Large intestine (tissue), 12 donors: ENCODE measurements at places on chromosomes 4 and X. TPM values are rescaled to one million over a fixed set of nuclear protein-coding genes. Genes with fewer than 3 reads are reported as not detected.

DNA sequence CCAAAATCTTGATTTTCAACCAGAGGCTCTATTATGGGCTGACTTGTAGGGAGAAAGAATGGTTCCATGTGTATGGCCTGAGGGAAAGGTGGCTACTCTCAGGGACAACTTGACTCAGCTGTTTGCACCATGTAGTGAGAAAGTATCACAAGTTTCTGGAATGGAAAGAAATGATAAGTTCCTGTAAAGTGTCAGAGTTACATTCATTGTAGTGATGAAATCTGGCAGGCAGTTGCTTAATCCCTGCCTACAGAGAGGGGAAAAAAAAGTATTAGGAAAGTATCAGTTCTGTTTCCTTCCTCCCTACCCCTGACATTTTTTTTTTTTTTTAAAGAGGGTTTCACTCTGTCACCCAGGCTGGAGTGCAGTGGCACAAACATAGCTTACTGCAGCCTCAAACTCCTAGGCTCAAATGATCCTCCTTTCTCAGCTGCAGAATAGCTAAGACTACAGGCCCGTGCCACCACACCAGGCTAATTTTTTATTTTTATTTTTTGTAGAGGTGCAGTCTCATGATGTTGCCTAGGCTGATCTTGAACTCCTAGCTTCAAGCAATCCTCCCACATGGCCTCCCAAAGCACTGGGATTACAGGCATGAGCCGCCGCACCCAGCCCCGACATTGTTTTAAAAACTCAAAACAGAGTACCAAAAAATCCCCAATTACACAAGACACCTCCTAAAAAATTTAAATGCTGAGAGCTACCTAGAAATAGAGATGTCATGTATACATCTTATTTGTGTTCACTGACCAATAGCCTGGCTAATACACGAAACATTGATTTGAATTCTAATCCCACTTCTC lies 4.8 kb upstream of the FBXL5 start:
- no peak for DNase-seq

DNA sequence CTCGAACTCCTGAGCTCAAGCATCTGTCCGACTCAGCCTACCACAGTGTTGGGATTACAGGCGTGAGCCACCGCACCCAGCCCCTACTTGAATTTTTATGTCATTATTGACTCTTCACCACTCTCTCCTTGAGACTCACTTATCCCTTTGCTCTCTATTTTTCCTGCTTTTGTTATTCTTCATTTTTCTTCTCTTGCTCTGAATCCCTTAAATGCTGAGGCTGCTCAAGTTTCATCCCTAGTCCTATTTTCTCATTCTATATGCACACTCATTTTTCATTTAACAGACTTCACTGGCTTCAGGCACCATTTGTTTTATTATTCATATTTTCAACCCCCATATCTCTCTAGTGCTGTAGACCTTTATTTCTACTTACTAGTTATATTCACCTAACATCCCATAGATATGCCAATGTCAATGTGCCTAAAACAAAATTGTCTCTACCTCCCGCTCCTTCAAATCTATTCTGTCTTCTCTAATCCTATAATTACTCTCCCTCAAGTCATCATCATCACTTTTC lies 85.7 kb downstream of the APOOL start:
- no peak for DNase-seq

DNA sequence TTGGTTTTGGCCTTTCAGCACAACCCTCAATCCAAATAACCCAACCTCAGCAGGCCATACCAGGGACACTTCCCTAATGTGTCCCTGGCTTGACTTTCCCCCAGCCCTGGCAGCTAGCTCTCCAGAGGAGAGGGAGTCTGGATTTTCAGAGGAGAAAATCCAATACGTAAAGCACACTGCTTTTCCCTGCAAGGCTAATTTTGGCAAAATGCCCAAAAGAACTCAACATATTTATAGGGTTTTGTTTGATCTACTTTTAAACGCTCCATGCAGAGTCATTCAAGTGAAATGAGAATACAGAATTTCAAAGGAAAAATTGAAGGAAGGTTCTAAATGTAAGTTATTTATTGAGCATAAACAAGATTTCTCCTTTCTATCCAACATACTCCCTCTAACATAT lies 167.2 kb downstream of the SH3KBP1 start:
- no peak for DNase-seq

- DNase-seq = no peak
Measured at GRCh38 chrX:37776283-37776986, 3.4 kb upstream of the CYBB start.

- DNase-seq = no peak
Measured at GRCh38 chr4:70359115-70359661, 1.4 kb upstream of the SMR3A start.

- DNase-seq = no peak
Measured at GRCh38 chr4:59612235-59612634, 1587.9 kb upstream of the ADGRL3 start.

- DNase-seq = no peak
Measured at GRCh38 chrX:148385471-148385870, 114.9 kb upstream of the AFF2 start.

DNA sequence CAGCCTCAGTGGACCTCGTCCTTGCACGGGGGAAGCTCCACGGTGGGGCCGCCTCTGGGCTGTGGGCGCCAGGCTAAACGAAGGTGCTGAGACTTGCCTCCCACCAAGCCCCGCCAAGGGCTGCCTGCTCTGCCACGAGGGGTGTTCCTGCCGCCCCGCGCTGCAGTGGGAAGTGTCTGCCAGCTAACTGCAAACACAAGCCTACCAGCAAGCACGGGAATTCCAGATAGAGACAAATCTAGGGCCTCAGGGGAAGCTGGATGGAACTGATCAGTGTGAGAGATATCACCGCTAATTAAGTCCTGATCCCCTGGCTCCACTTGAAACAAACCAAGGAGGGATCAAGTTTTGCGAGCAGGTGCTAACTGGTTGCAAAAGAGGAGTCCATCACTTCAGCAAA lies 181.6 kb upstream of the LEF1 start:
- no peak for DNase-seq

GRCh38 chr4:126969360-126970235 lies 663.2 kb upstream of the INTU start:
- peak; percentile 39 for DNase-seq

- DNase-seq = peak; percentile 12
Measured at GRCh38 chrX:134373736-134374135, 86.2 kb upstream of the HPRT1 start.

- no peak for DNase-seq
Measured at GRCh38 chr4:41064953-41065352, 149.4 kb downstream of the APBB2 start.

GRCh38 chrX:2928583-2929434 lies at the start of gene ARSD:
TSS of gene ARSD (minus strand) at chrX:2929339. CDS start at chrX:2929275, 64 bp downstream.
- peak; percentile 92 for DNase-seq

GRCh38 chrX:150446151-150446550 lies 83.0 kb downstream of the MAMLD1 start:
- DNase-seq = no peak

DNA sequence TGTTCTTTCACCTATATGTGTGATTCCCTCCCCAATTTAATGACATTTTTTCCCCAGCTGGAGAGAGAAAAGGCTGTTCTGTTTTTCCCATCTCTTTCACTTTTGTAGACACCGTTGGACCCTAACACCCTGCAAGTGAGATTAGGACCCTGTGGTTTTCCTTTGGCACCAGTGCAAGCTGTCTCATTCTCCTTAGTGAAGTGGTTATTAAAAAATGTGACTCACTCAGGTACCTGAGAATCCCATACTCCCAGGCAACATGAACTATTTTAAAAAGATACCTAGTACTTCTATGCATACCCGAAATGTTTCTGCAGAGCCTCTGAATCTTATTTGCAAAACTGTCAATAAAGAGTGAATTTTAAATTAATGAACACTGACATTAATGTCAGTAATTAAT lies 175.7 kb upstream of the TBC1D9 start:
- no peak for DNase-seq

GRCh38 chr4:184817494-184818215 lies 8.1 kb downstream of the ACSL1 start:
- DNase-seq = no peak

- no peak for DNase-seq
Measured at GRCh38 chr4:6361076-6361784, 91.6 kb downstream of the WFS1 start.

GRCh38 chr4:1539859-1540600 lies 133.8 kb upstream of the NKX1-1 start:
- no peak for DNase-seq

- no peak for DNase-seq
Measured at GRCh38 chr4:151887816-151888180, 127.0 kb upstream of the GATB start.

GRCh38 chrX:128518508-128518907 lies 466.3 kb upstream of the ACTRT1 start:
- no peak for DNase-seq

DNA sequence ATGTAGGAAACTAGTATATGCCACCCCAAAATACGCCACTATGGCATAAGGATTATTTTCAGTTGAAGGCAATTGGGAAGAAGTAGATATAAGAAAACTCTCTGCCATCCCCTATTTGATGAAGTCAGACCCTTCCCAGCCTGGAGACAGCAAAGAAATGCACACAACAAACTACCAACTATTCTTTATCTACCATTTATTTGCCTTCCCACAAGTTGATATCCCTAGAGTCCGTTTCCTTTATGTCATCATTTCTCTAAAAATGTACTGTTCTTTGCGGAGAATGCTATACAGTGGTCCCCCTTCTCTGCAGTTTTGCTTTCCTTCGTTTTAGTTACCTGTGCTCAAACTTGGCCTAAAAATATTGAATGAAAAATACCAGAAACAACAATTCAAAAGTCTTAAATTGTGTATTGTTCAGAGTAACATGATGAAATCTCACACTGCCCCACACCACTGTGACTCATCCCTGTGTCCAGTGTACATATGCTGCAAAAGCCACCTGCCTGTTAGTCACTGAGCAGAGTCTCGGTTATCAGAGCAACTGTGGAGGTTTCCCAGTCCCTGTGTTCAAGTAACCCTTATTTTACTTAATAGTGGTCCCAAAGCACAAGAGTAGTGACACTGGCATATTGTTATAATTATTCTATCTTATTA lies 152.3 kb downstream of the WDFY3 start:
- no peak for DNase-seq

DNA sequence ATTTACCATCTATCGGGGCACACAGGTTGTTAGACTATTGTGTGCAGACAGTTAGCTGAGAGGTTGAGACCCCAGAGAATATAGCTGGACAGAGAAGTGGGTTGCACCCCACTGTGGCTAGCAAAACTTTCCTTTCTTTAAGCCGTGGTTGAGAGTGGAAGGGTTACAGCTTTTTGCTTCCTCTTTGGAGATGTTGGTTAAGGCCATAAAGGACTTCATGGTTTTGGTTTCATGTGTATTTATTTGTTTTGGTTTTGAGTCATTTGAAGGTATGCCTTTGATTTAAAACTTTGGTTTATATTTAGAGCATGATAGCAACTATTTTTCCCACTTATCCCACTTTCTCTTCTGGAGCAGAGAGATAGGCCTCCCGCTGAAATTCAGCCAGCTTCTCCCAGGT lies 274.3 kb upstream of the IL1RAPL1 start:
- no peak for DNase-seq

DNA sequence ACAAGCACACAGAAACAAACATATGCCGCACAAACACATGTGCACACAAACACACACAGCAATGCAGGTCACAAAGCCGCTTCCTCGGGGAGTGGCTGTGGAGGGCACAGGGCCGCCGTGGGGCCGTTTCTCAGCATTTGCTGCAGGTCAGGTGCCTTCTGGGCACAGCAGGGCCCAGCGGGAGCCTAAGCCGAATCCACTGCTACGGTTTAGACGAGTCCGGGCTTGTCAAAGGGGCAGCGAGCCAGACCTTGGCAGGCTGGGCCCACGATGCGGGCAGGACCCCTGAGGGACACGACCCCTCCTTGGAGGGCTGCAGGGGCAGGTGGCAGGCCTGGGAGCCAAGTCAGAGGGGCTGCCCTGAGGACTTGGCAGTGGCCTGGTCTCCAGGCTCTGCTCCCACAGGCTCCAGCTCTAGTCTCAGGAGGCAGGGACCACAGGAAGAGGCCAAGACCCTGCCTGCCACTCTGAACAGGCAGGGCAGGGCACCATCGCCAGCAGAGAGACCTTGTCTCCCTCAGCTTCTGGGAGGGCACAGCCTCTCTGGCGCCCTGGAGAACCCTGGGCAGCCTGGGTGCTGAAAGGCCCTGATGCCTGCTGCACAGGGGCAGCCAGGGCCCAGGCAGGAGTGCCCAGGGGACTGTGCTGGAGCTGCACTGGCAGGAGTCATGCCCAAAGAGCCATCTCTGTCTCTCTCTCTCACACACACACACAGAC lies 5.5 kb upstream of the ATP2B3 start:
- DNase-seq = no peak

GRCh38 chrX:112799425-112799824 lies 41.2 kb downstream of the AMOT start:
- DNase-seq = no peak

GRCh38 chrX:78555401-78555980 lies 103.6 kb downstream of the RTL3 start:
- DNase-seq = no peak

DNA sequence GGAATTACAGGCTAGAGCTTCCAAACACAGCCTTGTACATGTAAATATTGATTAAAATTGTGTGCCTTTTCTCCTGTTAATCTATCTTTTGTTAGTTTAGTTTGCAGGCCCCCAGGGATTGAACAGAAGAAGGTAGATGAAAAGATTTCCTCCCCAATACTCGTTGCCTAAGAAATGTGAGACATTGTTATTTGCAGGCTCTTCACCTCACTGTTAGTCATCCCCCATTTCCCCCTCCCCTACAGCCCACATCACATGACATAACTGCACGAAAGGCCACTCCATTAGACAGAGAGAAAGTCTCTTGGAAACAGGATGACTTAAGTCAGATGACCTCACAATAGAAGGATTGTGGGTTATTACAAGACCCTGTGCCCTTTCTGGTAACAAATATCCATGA lies 13.3 kb upstream of the MID1 start:
- peak; percentile 64 for DNase-seq

DNA sequence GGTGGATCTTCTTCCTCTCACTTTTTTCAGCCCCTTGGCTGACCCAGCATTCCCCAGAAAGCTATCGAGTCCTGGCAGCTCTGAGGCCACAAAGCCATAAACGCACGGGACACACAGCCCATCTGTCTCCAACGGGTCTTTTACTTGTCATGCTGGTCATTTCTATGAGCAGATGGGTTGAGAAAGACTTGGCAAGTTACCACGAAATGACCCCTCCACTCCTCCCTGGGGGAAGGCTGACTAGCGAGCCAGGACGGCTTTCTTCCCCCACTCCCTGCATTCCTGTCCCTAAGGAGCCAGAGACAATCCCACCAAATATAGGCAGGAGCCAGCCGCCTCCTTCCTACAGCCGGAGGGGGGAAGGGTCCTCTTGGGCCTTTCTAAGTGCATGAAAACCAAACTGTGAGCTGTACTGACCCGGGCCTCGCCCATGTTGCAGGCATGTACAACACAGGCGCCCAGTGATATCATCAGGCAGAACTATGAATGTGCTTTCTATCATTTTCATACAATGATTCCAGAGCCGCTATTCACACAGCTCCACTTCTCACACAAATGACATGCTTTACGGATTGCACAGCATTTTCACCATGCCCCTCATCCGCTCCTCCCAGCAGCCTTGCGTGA lies 28.6 kb downstream of the AFAP1 start:
- DNase-seq = peak; percentile 38

GPRASP1 gene
- polyA plus RNA-seq = 13.8 TPM

CXCL9 gene
- 2.8 TPM for polyA plus RNA-seq

PLS3 gene
- polyA plus RNA-seq = 70.8 TPM

L1CAM gene
- 22.5 TPM for polyA plus RNA-seq

RXFP1 gene
- polyA plus RNA-seq = 0.43 TPM

PNMA5 gene
- 0.69 TPM for polyA plus RNA-seq

HELT gene
- not detected for polyA plus RNA-seq

POU3F4 gene
- not detected for polyA plus RNA-seq
